ENCODE measurements at places on chromosomes 7 and 10. TPM values are rescaled to one million over a fixed set of nuclear protein-coding genes. Genes with fewer than 3 reads are reported as not detected.

- no peaks in the 10 kb centered on the region for H3K36me3 ChIP-seq
- H3K27ac ChIP-seq: no peak overlapping the region
Observed at GRCh38 chr10:94443549-94443948, 41.2 kb downstream of the TBC1D12 start.

DNA sequence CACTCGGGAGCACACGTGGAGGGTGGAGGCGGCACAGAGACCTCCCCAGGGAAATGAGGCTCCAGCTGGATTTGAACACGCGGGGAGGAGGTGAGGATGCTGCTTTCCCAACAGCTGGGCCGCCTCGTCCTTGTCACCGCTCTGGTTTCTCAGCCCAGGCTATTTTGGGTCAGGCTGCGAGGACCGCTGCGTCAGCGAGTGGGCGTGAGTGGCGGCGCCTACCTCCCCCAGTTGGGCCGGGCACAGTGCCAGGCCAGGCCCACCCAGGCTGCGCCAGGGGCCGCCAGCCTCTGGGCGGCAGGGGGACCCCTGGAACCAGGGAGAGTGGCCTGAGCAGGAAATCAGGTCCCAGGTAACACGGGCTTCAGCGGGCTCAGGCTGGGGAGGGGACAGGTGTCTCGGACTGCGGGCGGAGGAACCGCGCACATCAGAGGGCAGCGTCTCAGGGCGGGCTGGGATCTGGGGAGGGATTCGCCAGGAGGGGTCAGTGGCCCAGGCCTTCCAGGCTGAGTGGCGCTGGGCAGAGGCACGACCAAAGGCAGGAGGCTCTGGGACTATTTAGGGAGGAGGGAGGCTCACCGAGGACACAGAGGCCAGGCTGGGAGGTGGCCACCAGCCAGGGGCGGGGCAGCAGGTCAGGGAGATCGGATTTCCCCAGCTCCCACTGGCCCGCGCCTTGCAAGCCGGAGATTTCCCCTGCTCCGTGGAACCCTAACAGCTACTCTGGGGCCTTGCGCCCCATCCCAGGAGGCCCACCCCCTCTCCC is 125.2 kb upstream of the RET start:
- peaks cover 21% of the 10 kb centered on the region for H3K4me1 ChIP-seq
- no peak overlapping the region for H3K27ac ChIP-seq
- H3K27me3 ChIP-seq: peaks cover 12% of the 10 kb centered on the region
- DNase-seq: peak; percentile 57
- H3K4me3 ChIP-seq: peak overlapping the region; percentile 27

GRCh38 chr10:23558361-23558799 is 119.5 kb downstream of the OTUD1 start:
- no peak for DNase-seq
- H3K27ac ChIP-seq: no peak overlapping the region

GRCh38 chr7:45679516-45679915 is 105.3 kb downstream of the ADCY1 start:
- no peaks in the 10 kb centered on the region for H3K36me3 ChIP-seq
- no peak overlapping the region for H3K4me3 ChIP-seq
- H3K4me1 ChIP-seq: no peaks in the 10 kb centered on the region
- no peak for DNase-seq

Gene OR2A12
- not detected for total RNA-seq

Gene TAF6
- 51.1 TPM for total RNA-seq

Gene PRSS2
- total RNA-seq: not detected

Gene BTBD16
- total RNA-seq: 10.2 TPM

Gene DENND11
- total RNA-seq: 12.5 TPM
